ENCODE measurements at places on chromosomes 11 and 22.
A peak's percentile ranks its signal among the peaks of the same experiment; 100 is the strongest.

- DNase-seq = no peak
Observed at GRCh38 chr11:86115542-86116385, 46.9 kb upstream of the PICALM start.

- no peak for DNase-seq
Observed at GRCh38 chr22:19638282-19639015, 75.9 kb upstream of the SEPTIN5 start.

GRCh38 chr11:84430661-84431060 lies 1144.5 kb upstream of the CCDC90B start:
- no peak for DNase-seq

GRCh38 chr11:87097582-87097981 lies 59.8 kb downstream of the TMEM135 start:
- peak; percentile 49 for DNase-seq

DNA sequence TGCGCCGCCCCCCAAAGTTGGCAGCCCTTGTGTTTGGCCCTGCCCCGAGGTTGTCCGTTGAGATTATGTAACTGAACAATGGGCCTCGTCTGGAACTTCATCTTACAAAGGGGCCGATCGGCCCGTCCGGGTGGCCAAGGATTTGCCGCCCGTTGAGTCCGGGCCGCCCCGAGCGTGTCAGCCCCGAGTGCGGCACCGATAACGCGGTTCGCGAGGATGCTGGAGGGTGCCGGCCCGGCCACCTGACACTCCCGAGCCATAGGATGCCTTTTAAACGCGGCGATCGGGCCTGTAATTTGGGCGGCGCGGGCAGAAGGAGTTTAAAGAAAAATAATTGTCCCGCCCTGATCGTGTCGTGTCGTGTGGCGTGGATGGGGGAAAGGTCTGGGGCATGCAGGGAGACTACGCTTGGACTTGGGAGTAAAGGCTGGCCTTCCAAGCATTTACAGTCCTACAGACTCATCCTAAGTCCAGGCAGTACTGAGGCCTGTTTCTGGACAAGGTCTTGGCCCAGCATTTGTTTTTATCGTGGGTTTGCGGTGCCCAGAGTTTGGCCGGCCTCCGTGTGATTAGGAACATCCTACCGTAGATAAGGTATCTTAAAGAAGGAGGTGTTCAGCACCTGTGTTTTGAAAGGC lies 1.3 kb downstream of the WEE1 start:
- DNase-seq = no peak

- no peak for DNase-seq
Observed at GRCh38 chr22:48568736-48569330, 1258.8 kb downstream of the BRD1 start.

DNA sequence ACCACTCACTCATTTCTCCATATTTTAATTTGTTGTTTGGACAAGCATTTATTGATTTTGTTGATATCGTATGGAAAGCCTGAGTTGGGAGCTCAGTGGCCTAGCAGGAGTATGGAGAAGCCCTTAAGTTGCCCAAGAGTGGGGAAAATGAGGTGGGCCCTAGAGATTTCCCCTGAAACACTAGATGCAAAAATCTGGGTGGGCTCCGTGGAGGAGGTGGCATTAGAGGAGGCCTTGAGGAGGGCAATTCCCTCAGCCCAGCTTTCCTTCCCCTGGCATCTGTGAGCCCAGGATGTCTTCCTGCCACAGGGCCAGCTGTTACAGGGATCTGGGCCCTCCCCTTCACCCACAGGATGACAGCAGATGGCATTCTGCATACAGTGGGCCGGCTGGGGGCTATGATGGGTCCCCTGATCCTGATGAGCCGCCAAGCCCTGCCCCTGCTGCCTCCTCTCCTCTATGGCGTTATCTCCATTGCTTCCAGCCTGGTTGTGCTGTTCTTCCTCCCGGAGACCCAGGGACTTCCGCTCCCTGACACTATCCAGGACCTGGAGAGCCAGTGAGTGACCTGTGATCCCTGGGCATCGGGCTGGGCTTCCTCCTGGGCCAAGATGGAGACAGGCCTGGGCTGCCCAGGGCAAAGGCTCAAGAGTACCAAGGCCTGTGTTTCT lies 21.6 kb upstream of the SLC22A12 start:
- DNase-seq = no peak

DNA sequence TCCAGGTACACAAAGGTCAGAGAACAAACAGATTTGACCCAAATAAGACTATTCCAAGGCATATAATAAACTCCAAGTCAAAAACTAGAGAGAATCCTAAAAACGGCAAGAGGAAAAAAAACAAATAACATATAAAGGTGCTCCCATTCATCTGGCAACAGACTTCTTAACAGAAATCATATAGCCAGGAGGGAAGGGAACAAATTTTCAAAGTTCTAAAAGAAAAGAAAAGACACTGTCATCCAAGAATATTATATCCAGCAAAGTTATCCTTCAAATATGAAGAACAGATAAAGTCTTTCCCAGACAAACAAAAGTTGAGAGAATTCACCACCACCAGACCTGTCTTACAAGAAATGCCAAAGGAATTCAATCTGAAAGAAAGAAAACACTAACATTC lies 11.1 kb downstream of the EFCAB6 start:
- DNase-seq = no peak

GRCh38 chr11:86699040-86699791 lies 26.8 kb upstream of the ME3 start:
- no peak for DNase-seq

DNA sequence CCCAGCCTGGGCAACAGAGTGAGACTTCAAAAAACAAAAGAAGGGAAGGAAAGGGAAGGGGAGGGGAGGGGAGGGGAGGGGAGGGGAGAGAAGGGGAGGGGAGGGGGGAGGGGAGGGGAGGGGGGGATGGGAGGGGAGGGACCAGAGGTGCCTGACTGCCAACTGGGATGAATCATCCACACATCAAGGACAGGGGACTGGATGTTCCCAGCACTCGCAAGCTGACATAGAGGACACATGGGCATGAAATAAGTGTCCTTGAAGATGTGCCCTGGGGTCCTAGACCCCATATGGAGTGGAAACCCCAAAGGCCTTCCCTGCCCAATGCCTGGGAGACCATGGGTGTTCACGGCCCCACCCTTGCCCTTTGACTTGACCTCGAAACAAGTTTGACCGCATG lies 19.8 kb downstream of the TST start:
- DNase-seq = no peak

DNA sequence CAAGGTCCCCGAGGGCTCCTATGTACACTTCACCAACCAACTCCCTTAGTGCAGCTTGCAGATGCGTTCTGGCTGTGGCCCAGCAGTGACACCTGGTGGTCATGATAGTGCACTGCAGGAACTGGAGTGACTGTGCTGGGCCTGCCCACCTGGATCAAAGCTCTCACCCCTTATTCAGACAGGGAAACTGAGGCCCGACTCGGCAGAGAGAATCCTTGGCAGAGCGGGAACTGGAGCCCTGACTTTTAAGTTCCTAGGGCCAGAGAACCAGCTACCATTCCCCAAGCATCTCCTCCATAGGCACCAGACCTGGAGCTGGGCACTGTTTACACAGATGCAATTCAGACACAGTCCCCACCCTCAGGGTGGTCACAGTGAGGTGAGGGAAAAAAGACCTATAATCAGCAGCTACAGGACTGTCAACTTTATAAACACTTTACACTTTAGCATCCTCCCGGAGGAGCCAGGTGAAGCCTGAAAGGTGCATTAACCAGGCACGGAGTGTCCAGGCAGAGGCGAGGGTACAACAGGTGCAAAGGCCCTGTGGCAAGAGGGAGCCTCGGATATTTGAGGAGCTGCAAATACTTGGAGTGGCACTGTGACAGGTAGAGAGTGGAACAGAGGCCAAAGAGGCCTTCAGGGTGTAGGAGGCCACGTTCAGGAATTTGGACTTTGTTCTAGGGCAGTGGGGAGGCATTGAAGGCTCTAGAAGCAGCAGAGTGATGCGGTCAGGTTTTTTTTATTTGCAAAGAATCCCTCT lies 22.0 kb downstream of the RHBDD3 start:
- DNase-seq = peak; percentile 69

DNA sequence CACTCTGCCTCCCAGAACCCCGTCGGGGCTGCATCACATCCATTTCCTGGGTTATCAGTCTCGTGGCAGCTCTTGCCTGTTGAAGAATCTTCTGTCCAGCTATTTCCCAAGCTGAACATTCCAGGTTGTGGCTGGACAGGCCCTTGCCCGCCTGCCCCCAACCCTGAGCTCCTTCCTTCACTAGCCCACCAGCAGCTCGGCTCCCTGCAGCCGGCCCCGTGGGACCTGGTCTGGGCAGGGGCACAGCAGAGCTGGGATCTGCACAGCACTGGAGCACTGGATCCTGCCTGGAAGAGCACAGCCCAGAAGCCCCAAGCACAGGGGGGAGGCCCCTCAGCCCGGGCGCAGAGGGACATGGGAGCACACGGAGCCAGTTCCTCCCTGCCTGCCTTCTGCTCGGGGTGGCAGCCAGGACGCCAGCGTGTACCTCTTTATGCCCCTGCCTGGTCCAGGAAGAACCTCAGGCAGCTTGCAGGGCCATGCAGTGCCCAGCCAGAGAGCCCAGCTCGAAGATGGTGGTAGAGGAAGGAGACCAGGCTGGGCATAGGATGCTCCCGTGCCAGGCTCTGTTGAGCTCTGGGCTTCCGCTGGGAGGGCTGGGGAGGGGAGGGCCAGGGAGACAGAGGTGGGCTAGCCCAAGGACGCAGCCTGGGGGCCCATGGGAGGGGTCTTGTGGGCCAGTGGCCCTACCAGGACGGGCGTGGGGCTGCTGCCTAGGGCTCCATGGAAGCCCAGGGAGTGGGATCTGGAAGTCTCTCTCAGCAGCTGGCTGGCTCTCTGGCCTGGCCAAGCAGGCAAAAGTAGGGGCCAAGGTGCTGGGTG lies 16.6 kb upstream of the GNB1L start:
- no peak for DNase-seq
